ENCODE measurements at places on chromosomes 4 and X. TPM values are rescaled to one million over a fixed set of nuclear protein-coding genes. Genes with fewer than 3 reads are reported as not detected.

KCTD8 gene
- polyA plus RNA-seq = 4.4 TPM

TMEM150C gene
- 23.3 TPM for polyA plus RNA-seq

GLRA2 gene
- polyA plus RNA-seq = 0.22 TPM

HEPH gene
- polyA plus RNA-seq = 53.7 TPM

DNA sequence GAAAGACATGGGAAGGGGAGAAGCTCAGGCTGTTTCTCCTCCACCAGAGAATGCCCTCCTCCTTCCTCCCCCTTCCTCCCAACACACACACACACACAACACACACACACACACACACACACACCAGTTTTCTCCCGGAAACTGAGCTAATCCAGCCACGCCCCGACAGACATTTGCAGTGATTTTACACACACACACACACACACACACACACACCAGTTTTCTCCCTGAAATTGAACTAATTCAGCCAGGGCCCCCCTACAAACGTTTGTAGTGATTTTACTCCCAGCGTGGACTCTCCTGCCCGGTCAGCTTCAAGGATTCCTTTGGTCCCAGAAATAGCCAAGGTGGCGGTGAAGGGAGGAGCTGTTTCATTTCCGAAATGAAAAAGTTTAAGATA, 32.9 kb upstream of the STX18 start:
- DNase-seq = peak; percentile 86

DNA sequence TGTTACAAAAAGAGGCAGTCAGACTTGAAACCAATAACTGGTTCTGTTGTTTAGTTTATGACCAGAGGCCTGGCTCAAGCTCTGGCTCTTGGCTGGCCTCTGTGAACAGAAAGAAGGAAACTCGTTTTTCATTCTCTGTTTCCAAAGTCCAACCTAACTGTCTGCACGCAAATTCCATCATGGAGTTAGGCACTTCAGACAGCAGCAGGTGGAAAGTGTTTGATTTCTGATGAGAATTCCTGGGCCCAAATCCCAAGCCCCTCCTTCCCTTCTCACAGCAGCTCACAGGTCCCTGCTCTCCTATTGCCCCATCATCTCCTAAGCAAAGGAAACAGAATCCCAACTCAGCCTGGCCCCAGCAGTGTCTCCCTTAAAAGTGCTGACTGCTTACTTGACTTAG, 42.8 kb upstream of the FGF16 start:
- no peak for DNase-seq

DNA sequence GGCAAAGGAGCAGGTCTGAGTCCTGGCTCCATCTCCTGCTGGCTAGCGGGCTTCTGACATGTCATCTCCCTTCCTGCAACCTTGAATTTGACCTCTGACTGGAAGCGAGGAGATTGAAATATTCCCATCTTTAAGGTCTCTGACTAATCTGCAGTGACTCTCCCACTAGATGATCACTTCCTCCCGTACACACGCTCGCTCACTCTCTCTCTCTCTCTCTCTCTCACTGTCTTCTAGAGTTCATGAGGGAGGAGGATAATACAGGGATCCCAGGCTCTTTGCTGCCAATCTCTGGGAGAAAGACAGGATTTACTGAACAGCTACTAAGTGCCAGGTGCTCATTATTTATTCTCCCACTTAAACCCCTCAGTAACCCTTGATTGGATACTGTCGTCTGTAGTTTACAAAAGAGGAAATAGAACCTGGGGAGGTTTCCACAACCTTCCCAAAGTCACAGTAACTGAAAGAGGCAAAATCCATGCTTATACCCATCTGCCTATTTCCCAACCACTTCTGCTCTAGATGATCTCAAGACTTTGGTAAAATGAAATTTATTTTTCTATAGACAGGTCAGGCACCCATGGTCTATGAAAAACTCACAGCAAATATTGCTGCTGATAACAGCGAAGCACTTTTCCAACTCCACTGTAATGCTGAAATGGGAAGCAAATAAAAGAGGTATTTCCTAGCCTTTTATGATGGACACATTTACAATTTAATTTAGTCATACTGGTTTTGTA, 193.5 kb upstream of the C1QTNF7 start:
- no peak for DNase-seq

GRCh38 chr4:94365304-94365703, 22.7 kb upstream of the HPGDS start:
- no peak for DNase-seq

DNA sequence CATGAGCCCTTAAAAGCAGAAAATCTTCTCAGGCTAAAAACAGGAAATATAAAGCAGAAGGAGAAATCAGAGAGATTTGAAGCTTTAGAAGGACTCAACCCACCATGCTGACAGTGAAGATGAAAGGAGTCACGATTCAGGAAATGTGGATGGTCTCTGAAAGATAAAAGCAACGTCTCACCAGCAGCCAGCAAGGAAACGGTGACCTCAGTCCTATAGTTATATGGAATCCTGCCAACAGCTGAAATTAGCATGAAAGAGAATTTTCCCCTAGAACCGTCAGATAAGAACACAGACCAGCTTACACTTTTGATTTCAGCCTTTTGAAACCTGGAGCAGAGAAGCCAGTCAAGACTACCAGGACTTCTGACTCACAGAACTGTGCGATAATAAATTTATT, 715.7 kb upstream of the HTR2C start:
- no peak for DNase-seq

- no peak for DNase-seq
Measured at GRCh38 chr4:174579421-174579820, 57.1 kb upstream of the HPGD start.

DNA sequence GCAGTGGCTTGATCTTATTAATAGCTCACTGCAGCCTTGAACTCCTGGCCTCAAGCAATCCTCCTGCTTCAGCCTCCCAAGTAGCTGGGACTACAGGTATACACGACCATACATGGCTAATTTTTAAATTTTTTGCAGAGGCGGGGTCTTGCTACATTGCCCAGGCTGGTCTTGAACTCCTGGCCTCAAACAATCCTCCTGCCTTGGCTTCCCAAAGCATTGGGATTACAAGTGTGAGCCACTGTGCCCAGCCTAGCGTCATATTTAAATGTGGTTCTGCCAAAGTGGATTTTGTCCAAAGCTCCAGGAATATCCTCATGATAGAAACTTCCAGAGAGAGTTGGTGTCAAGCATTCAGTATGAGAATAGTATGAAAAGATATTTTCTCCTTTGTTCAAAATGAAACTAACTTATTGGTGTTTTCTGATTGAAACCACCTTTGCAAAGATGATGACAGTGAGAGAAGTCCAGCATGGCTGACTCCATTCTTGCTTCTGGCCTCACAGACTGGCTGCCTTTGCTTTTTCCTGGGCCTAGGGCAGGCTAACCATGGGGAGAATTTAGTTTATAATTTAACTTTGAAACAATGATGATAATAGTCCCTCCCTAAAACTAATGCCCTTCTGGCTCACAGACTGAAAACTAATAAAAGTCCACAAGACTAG, 129.0 kb downstream of the C4orf51 start:
- DNase-seq = no peak

GRCh38 chrX:154791939-154792338, 13.3 kb downstream of the MPP1 start:
- DNase-seq = no peak

DNA sequence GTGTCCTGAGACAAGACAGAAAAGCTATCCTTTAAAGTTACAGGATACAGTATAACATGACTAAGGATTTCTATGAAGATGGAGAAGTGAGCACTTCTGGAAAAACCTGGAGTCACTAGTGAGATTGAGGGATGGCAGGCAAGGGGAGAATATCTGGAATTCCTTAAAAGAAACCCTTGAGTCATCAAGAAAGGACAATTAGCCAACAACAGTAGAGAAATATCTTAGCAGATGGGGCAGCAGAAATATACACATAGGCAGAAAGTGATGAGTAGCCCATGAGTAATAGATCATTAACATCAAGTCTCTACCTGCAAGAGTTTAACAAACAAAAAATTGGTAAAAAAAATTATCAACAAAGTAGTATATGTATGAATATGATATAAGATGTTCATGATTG, 858.8 kb upstream of the FRG1 start:
- no peak for DNase-seq

DNA sequence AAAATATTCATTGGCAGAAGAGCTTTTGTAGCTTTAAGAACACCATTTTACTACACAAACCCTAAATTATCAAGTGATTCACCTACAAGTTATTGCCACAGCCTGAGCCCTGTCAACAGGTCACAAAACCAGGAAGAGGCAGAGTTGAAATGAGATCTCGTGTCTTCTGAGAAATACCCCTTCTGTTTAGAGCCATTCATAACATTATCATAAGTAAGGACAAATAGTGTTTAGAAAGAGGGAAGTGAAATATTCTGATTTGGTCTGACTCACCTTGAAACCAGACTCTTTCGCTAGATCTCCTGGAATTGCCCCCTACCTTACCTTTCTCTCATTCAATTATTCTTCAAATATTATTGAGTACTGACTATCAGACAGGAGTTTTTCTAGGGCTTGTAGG, 5.9 kb downstream of the ETDB start:
- no peak for DNase-seq

All from left renal pelvis (tissue), 4 donors.